ENCODE measurements at places on chromosomes 2 and 18. TPM values are rescaled to one million over a fixed set of nuclear protein-coding genes. Genes with fewer than 3 reads are reported as not detected.

DNA sequence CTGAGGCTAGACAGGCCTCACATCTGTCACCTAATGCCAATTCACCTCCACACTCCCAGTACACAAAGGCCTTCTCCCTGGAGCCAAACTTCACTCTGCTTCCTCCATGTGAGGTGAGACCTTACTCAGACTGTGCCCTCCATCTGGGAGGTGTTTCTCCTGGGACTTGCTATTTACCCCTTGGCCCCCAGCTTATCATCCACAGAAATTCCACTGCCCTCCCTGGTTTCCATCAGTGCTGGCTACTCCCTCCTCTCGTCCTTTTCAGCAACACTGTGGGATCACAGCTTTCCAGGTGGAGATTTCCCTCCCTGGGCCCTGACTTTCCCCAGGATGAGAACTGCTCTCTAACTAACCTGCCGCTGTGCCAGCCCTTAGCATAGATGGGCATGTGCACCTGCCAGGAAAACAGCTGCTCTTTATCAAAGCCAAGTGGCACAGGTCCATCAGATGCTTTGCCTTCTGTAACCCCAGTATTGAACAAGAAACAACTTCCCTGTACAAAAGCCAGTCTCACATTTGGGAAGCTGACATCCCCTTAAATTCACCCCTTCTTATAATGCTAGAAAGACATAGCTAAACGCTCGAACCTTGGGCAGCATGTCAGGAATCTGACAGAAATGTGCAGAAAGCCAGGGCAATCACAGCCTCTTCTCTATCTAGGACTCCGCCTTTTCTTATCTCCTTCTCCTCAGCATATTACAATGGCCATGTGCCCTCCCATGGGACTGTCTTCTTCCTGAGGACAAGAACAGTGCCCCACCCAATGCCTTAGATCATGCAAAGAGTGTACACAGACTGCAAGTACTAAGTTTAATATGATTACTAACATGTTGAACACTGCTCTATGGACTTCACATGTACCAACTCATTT, 535.5 kb upstream of the ID2 start:
- no peak overlapping the region for H3K27ac ChIP-seq
- no peaks in the 10 kb centered on the region for H3K36me3 ChIP-seq
- no peaks in the 10 kb centered on the region for H3K4me1 ChIP-seq
- no peak overlapping the region for H3K4me3 ChIP-seq

The RAPGEF4 gene
- 19.6 TPM for total RNA-seq

DNA sequence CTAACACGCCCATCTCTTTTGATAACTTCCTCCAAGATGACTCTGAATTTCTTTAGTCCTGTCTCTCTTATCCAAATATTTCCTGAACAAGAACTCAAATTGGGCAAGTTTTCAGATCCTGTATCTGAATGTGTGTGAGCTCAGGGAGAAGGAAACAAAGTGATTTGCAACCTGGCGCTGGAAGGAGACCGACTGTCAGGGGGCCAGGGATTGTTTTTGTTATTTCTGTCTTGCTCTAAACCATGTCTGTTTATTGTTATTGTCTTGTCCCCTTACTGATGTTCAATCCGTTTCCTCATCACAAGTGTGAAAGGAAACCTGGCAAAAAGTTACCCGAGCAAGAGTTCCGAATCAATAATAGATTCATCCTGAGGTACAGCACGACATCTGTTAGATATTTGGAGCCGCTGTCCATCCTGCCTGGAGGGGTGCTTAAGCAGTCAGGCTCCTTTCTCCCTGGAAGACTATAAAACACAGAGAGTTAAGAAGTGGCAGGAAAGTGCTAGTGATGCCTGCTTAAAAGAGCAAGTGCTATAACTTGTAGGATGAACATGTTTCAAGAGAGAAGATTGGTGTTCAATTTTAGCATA, 132.5 kb upstream of the OSR1 start:
- H3K4me3 ChIP-seq, result no peak overlapping the region
- H3K27ac ChIP-seq, result no peak overlapping the region
- DNase-seq, result no peak
- no peaks in the 10 kb centered on the region for H3K36me3 ChIP-seq
- no peaks in the 10 kb centered on the region for H3K27me3 ChIP-seq

GRCh38 chr18:79586436-79587225, 93.0 kb upstream of the CTDP1 start:
- H3K27me3 ChIP-seq, result no peaks in the 10 kb centered on the region
- H3K27ac ChIP-seq, result no peak overlapping the region
- DNase-seq, result no peak
- no peak overlapping the region for H3K4me3 ChIP-seq
- H3K36me3 ChIP-seq, result no peaks in the 10 kb centered on the region

The GNLY gene
- 0.22 TPM for total RNA-seq

DNA sequence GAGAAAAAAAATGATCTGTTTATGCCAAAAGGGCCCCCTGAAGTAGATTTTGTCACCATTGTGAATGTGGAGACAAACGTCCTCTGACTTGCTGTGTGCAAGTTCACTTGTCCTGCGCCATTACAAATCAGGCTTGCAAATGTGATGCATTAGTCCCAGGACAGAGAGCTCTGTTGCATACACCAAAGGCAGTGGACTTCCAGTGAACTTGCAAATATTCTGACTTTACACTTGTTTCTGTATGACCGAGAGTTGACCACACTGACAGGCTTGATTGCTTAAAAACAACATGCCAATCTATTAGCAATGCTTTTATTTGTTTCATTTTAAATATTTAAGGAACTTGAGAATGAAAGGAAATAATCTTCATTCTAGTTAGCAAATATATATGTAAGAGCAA, 293.2 kb downstream of the PLCL1 start:
- no peaks in the 10 kb centered on the region for H3K4me1 ChIP-seq
- no peak for DNase-seq
- H3K36me3 ChIP-seq, result no peaks in the 10 kb centered on the region
- H3K4me3 ChIP-seq, result no peak overlapping the region

The ECEL1 gene
- 0.11 TPM for total RNA-seq

The LRRFIP1 gene
- 101 TPM for total RNA-seq

DNA sequence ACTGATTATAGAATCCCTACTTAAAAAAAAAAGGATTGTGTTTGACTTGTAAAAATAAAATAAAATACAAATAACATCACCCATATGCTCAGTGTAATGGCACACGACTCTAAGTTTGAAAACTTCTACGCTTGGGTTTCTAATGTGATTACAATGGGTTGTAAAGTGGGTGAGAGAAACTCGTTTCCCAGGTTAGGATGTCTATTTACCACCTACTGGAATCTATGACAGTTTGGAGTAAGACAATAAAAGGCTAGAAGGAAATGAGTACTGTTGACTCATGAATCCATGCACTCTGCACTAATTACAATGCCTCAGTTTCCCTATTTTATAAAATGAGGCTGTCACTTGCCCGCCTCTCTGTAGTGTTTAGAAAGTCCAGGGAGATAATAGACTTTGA, 204.2 kb upstream of the FBXO11 start:
- H3K4me3 ChIP-seq, result no peak overlapping the region
- no peak overlapping the region for H3K27ac ChIP-seq
- no peaks in the 10 kb centered on the region for H3K27me3 ChIP-seq
- H3K4me1 ChIP-seq, result no peaks in the 10 kb centered on the region
- no peak for DNase-seq

The RAD51AP2 gene
- not detected for total RNA-seq

All from thyroid gland (tissue), 4 donors.